ENCODE measurements at places on chromosomes 16 and 17. TPM values are rescaled to one million over a fixed set of nuclear protein-coding genes. Genes with fewer than 3 reads are reported as not detected.

The MYOCD gene
- total RNA-seq = not detected

The NDEL1 gene
- total RNA-seq = 28.8 TPM

The AURKB gene
- total RNA-seq = not detected

The SPEM3 gene
- total RNA-seq = not detected

The RUNDC3A gene
- total RNA-seq = 1.9 TPM

The CASKIN1 gene
- total RNA-seq = 0.75 TPM

The HBQ1 gene
- total RNA-seq = 0.32 TPM

The JUP gene
- 43.5 TPM for total RNA-seq

The ZNF385C gene
- 1.0 TPM for total RNA-seq

Measured in pancreas (tissue), 10 donors.